ENCODE measurements at places on chromosomes 2 and 18.

DNA sequence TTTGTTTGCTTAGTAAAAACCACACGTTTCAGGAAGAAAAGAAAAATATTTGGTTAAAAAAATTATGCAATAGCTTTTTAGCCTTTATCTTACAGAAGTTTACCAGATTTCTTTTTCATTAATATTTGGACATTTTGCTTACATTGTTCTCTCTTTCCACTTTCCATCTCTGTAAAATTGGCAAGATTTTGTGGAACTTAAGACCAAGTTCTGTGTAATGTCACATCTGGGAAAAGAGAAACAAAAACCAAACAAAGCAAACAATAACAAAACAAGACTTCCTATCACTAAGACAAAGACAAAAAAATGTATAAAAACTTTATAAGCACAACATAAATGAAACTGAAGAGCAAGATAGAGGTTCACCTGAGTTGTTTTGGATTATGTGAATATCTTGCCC is 1392.1 kb upstream of the CELF4 start:
- no peak for DNase-seq

- DNase-seq, result no peak
Observed at GRCh38 chr18:63177919-63178821, 141.4 kb downstream of the BCL2 start.

DNA sequence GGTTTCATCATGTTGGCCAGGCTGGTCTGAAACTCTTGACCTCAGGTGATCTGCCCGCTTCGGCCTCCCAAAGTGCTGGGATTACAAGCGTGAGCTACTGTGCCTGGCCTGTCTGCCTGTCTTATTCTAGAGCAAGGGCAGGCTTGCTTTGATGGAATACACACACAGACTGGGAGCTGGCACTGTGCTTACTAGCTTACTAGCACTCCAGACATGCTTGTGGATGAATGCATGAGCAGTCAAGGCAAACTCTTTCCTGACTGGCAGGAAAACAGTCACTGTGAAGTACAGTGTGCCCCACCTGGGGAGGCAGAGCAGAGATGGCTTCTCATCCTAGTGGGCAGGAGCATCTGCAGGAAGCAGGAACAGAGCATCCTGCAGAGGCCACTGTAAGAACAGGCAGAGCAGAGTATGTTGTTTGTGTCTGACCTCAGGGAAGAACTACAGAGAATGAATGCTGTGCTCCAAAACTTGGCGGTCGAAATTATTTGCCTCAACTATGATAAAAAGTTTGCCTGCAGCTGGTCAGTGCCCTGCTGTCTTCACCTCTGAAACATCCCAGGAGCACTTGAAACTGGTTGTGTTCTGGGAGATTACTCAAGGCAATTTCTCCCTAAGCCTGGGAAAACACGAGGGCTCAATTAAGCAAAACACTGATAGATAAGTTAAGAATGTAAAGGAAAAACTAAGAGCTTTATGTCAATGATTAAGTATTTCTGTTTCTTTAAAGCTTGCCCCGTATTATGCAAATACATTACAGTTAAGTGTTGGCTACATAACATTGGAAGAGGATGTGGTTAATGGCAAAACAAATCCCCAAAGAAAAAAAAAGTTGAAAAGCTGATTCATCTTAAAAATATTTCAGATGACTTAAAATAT is 102.4 kb downstream of the VAPA start:
- no peak for DNase-seq

DNA sequence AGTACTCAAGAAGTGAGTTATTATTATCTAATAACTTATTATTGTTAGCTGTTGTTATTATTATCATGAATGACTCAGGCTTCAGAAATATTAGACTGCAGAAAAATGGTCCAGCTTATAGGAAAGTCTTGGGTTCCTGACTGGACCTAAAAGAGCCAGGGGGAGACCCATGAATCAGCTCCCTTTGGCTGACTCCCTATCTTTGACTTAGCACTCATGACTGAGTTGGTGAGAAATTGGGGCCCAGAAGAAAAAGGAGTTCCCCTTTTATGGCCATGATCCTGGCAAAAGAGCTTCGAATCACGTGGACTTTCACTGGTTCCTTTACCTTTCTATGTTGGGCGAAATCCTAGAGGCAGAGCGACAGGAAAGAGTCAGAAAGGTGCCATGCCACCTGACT is 145.8 kb downstream of the MYO3B start:
- DNase-seq, result no peak

DNA sequence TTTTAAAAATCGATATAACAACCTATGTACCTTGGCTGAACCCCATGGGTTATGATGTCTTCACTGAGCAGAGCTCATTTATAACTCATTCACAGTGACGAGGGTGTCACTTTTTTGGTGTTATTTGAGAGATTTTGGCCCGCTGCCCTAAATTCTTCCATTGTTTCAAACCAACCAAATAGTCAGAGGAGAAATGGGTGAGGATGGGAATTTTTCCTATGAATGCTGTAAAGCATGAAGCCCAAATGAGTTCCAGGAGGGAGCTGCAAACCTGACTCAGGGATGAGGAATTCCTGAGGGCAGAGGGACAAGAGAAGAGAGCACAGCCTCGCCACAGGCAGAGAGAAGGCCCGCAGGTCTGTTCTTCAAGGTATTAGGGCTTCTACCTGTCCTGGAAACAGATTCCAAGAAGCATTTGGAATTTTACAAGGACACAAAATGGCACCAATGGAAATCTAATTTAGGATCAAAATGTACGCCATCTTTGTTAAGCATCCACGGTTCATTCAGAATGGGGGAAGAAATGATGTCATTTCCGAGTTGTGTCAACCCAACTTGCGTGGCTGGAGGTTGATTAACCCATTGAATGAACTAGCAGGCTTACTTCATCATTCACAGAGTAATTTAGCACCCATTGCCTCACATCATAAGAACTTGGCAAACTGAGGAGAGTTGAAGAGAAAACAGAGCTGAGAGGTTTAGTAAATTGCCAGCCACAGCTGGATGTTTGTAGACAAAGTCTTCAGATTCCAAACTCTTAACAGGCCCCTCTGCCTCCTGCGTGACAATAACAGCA is 133.5 kb downstream of the LAMA3 start:
- DNase-seq, result no peak
